Activated CD8-positive, alpha-beta memory T cell treated with anti-CD3 and anti-CD28 coated beads, Interleukin-2, amount 50 U/mL, for 4 hours (primary cell): ENCODE measurements at places on chromosomes 3 and 15.
A peak's percentile ranks its signal among the peaks of the same experiment; 100 is the strongest.

GRCh38 chr3:190811775-190812480 lies 50.6 kb downstream of the GMNC start:
- DNase-seq, result no peak

DNA sequence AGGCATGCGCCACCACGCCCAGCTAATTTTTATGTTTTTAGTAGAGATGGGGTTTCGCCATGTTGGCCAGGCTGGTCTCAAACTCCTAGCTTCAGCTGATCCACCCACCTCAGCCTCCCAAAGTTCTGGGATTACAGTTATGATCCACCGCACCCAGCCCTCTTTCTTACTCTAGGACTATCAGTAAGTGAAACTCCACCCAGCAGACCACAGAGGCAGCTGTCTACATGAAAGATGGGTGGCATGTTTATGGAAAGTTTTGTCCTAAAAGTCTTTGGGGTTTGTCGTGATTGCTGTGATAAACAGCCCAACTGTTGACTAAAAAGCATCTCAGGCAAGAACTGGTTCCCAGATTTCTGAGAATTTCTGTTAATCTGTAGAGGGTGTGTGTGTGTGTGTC lies 10.9 kb downstream of the ARL6IP5 start:
- no peak for DNase-seq

DNA sequence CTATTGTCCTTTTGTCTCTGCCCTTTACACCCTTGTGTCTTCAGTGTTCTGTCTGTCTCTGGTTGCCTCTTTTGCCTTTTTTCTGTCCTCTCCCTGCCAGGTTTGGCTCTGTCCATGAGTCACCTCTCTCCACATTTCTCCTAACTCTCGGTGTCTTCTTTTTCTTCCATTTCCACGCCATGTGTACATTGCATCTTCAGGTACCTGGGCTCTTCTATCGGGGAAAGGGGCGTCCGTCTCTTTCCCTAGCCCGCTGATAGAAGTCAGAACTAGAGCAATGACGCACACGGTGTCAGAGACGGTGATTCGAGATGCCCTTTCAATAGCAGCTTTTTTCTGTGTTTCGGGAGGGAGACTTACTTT lies 641 bp downstream of the OPA1 start:
- peak; percentile 30 for DNase-seq

GRCh38 chr3:132009241-132009640 lies 25.6 kb downstream of the CPNE4 start:
- no peak for DNase-seq

GRCh38 chr15:71333839-71334238 lies 218.6 kb downstream of the THSD4 start:
- DNase-seq, result no peak

GRCh38 chr3:176919836-176920765 lies 277.2 kb downstream of the TBL1XR1 start:
- DNase-seq, result no peak

- no peak for DNase-seq
Measured at GRCh38 chr15:96321639-96322535, 8.6 kb upstream of the NR2F2 start.

DNA sequence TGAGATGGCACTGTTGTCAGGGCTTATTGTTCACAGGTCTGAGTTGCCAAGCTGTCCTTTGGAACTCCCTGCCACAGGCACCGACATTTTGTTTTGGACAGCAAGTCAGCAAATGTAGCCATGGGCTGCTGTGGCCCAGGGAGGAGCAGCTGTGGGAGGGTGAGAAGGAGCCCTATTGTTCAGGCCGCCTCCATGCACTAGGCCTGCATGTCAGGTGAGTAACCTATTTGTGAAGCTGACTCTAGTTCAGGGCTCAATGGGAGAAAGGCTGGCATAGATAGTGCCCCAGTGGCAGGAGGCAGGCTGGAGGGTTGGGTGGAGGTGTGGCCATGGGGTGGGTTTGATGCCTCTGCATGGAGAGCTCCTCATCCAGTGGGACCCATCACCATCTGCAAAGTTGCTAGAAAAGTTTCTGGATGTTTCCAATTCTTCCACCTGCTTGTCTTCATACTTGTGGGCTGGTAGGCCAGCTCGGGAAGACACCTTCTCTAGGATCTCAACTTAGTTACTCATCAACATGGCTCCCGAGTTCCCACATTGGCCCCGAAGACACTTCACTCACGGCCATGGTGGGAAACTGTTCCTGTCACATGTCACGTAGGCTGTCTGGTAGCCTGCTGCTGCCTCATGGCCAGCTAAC lies 19.5 kb downstream of the AMOTL2 start:
- DNase-seq, result no peak
